Coronary artery (tissue), 2 donors: ENCODE measurements at places on chromosomes 1 and 21.

DNA sequence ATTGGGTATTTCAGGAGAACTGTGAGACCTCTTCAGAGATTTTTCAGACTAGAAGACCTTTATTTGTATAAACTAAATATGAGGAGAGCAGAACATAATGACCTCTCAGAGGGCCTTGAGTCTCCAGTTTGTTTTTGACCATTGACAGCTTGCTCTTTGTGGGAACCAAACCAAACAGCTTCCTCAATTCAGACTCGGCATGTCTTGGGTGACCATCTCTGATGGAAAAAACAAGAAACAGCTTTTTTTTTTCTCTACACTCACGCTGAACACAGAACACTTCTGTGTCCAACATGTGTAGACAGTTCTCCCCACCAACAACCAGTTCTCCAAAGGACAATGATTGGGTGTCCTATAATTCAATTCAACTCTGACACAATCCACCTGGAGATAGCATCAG, 11.5 kb downstream of the ATP1A4 start:
- DNase-seq: no peak

- no peak for DNase-seq
Measured at GRCh38 chr21:41163091-41163490, 4.9 kb upstream of the BACE2 start.

DNA sequence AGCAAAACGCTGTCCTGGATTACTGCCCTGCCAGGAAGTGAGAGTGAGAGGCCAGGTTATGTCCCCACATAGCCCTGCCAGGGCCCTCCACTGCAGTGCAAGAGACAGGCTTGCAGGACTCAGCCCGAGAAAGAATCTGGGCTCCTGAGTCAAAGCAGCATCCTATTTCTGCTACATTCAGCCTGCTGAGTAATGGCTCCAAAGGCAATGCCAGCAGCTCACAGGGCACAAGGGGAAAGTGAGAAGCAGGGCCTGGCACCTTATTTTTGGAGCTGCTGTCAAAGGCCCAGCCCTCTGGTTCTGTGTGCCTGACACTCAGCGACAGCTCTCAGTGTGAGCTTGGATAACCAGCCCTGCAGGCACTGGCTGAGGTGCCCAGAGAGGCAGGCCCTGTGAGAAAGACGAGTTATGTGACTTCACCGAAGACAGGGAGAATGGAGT, 83.9 kb downstream of the DTL start:
- no peak for DNase-seq

- no peak for DNase-seq
Measured at GRCh38 chr21:41246808-41247207, 69.8 kb upstream of the FAM3B start.

DNA sequence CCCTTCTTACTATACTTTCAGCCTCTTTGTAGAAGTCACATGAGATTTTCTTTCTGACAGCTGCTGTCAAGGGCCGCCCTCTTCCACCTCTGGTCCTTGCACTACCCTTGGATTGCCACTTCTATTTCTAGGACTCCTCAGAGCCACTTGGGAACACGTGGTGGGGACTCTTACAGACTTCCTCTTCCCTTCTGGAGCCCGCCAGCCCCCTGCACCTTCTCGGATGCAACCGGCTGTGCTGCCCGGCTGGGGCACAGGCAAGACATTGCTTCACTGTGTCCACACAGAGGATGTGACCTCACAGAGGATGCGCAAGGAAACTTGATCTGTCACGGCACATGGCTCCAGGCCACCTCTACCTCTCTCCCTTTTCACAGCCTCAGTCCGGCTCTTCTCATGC, 2.4 kb upstream of the IKBKE start:
- no peak for DNase-seq

DNA sequence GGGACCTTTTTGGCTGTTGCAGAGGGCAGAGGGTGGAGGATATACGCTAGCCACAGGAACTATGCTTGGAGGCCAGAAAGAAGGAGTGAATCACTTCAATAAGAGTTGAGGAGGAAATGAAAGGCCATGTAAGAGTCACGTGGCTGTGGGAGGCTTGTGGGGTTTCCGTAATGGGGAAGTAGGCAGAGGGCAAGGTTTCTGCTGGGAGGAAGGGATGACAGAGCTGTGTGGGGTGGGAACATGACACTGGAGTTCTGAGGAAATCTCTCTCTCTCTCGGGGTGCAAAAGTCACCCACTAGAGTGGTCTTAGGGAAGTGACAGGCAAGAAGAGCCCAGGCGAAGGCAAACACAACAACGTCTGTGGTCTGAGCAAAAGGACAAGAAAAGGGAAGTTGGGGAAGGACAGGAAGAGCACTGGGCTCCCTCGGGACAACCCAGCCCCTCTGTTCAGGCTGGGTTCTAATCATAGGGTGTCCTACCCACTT, 3.9 kb upstream of the CD1C start:
- DNase-seq: no peak

GRCh38 chr1:107966550-107966949, 1.6 kb upstream of the VAV3 start:
- DNase-seq: no peak

- no peak for DNase-seq
Measured at GRCh38 chr1:222233444-222234158, 314.3 kb downstream of the HHIPL2 start.
